ENCODE measurements at places on chromosomes 6 and 20. TPM values are rescaled to one million over a fixed set of nuclear protein-coding genes. Genes with fewer than 3 reads are reported as not detected.

The GPLD1 gene
- 0.36 TPM for total RNA-seq

The PRDM13 gene
- total RNA-seq = not detected

The NOX3 gene
- total RNA-seq = not detected

The MACROD2 gene
- 0.46 TPM for total RNA-seq

The TCP11 gene
- not detected for total RNA-seq

The TRPC4AP gene
- total RNA-seq = 48.6 TPM

The TAGAP gene
- not detected for total RNA-seq

The ANKRD66 gene
- not detected for total RNA-seq

DNA sequence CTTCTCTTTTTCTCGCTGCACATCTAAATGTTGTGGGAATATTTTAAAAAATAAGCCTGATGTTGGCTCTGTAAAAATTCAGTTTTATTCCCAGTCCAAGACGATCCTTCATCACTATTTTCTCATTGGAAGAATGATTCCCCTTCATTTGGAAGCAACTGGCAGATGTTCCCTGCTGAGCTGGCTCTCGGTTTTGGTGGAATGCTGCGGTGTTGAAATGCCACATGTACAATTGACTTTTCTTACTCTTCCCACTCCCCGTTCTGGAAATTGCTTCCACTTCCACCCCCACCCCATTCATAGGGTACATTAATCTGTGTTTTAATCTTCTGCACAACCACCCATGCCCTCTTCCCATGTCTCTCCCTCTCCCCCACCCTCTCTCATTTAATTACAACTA, 496.3 kb upstream of the MAP3K7 start:
- no peak for DNase-seq

DNA sequence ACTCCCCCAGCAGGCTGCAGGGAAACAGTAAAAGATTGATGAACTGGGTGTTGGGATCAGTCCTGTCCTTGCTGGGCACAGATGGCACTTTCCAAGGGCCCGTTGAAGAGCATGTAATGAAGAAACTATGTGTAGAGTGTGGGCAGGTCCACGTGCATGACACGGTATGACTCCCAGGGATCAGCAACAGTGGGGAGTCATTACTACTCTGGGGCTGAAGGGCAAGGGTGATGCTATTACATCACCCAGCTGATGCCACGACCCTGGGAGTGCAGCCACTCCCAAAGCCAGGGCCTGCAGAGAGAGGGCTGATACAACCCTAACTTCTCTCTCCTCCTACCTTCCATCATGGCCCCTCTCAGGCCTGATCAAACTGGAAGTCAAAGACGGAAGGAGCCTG, 20.1 kb downstream of the KCNK17 start:
- DNase-seq = no peak

- DNase-seq = peak; percentile 35
These were observed 84.3 kb downstream of the ZHX3 start for GRCh38 chr20:41232973-41233926.

- DNase-seq = no peak
These were observed 191.0 kb downstream of the ZDHHC14 start for GRCh38 chr6:157571950-157572349.

DNA sequence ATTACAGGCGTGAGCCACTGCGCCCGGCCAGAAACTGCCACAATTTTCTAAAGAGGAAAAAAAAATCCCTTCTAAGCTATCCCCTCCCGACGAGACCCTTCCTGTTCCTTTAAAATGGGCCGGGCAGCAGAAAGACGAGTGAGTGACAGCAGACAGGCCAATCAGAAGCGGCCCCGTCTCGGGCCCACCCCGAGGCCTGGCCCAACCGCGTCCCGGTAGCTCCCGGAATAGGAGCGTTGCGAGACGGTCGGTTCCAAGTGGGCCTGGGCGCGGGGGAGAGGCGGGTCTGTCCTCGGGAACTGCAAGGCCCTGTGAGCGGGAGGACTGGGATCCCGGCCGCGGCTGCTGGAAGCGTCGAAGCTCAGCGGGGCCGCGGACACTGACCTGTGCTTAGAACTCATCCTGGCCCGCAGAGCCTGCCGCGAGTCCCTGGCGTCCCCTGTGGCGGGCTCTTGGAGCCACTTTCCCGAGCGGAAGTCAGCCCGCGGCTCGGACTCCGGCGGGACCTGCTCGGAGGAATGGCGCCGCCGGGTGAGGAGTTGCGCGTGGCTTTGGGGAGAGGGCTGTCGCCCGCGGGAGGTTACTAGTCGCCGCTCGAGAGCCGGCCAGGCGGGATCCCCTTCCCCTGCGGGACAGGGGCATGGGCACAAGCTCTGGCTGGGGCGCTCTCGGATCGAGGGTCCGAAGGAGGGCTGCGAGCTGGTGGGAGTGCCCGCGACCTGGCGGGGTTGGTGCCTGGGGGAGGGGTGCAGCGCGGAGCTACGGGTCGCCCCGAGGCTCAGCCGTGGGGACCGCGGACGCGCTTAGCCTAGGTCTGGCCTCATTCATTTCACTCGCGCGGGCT, at the start of the genes MROH8 and RPN2:
Gene MROH8, minus strand, starts transcription at position 710 of the 844 bp plus-strand sequence.
Gene RPN2, plus strand, starts transcription at position 492 of the 844 bp plus-strand sequence. Its CDS starts 27 bp downstream, at position 519.
- DNase-seq = peak; percentile 96

DNA sequence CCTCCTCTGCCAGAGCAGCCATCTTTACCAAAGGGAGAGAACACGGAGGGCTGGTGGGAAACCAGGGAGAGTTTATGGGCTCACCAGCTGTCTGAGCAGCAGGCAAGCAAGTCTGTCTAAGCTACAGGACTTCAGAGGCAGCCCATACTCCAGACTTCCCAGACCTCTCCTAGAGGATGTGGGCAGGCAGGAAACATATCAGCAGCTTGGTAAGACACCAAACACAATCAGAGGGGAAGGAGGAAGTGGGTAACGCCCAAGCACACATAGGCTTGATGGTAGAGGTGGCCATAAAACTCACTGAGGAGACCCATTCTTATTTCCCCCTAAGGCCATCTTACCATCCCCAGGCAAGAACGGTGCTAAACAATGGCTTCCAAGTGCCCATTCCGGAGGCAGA, 143.1 kb upstream of the ARID1B start:
- no peak for DNase-seq

- no peak for DNase-seq
These were observed 17.4 kb upstream of the LSM14B start for GRCh38 chr20:62104791-62105345.

GRCh38 chr20:51525241-51526105, 17.0 kb downstream of the NFATC2 start:
- no peak for DNase-seq

DNA sequence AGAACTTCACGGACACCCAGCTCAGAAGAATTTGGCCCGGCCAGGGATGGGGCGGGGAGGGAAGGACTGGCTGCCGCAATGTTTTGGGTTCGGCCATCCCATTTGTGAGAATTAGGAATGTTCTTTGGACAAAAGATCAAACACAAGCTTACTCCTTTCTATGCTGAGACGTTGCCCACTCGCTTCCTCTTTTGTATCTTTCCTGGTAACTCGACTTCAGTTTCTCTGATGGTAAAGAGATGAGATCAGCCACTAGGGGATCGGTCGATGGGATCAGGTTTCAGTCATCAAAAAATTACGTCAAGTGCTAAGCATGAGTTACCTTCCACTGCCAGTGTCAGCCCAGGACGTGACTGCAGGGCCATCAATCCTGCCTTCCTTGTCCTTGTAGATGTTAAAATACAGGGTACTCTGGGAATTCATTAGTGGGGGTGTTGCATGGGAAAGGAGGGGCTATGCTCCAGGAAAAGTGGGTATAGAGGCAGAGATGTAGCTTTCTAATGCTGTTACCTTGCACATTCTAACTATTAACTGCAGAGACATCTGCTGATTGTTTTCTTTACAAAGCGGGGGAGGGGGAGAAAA, 190.2 kb downstream of the TSHZ2 start:
- peak; percentile 48 for DNase-seq

DNA sequence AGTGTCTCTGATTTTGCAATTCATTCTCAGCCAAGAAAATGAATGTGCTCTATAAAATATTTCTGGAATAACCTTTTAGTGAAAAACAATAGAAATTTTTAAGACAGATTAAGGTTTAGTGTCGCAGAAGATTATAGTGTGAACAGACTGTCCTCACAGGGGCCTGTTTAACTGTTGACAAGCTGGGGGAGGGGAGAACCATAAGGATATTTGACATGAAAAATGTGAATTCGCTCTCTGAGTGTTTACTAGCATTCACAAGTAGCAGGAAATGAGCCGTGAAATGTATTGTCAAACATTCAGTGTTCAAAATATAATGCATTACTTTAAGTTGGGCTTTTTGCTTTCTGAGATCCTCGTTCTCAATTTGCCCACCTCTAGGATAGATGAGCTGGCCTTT, 134.8 kb upstream of the TSHZ2 start:
- DNase-seq = no peak

DNA sequence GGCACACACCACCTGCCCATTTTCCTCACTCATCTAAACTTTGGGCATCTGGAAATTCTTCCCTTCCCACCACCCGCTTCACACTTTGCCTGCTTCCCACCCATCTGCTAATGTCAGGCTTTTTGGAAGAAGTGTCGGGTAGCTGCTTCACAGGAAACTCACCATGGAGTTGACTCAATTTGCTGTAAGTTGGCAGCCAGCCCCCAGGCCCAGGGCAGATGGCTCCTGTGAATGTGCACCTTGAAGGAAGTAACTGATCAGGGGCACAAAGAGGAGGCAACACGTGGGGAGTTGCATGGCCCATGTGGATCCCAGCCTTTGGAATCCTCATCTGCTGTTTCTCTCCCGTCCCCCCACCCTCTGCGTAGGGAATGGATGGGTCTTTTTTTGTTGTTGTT, 87.3 kb downstream of the PPP1R14C start:
- no peak for DNase-seq

DNA sequence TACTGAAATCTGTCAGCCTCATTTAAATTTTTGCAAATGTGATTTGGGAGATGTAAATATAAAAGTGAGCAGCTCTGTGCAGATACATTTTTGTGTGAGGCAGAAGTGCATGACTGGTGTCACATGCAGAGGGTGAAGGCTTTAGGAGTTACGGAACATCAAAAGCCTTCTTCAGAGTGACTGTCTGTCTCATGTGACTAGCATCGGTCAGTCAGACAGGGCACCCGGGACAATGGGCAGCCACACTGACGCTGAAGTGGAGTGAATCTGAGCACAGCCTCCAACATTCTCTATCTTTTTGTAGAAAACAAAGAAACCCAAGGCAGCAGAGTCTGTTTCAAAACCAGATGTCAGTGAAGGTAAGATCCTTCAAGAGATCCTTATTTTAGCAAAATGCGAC, 7.9 kb upstream of the FAM209A start:
- DNase-seq = no peak

DNA sequence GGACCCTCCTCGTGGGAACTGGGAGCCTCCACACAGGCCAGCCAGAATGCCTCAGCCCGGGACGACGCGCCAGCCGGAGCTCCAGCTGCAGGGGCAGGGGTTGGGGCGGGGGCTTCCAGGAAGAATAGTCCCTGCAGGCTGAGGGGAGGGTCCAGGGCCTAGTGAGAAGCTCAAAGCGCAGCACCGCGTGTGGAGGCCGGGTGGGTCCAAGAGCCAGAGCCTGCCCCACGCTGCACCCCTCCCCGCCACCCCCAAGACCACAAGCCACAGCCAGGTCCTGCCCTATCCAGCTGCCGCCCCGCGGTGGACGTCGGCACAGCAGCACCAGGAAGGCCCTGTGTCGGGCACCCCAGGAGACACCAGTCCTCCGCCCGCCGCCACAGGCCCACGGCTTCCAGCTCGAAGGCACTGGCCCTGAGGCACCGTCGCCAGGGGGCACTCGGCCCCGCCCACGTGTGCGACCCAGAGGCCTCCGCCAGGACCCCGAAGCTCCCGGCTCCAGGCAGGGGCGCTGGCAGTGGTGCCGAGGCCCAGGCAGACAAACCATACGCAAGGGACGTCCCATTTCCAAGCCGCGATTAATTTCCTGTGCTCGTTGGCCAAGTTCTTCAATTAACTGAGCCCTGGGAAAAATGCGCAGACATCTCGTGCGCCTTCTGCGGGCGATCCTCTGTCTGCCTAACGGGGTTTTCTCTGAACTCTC, 19.5 kb downstream of the KCNQ2 start:
- DNase-seq = no peak

GRCh38 chr6:161549977-161550655, 276.3 kb upstream of the AGPAT4 start:
- peak; percentile 21 for DNase-seq

GRCh38 chr20:48603819-48604405, 223.9 kb downstream of the PREX1 start:
- DNase-seq = no peak

DNA sequence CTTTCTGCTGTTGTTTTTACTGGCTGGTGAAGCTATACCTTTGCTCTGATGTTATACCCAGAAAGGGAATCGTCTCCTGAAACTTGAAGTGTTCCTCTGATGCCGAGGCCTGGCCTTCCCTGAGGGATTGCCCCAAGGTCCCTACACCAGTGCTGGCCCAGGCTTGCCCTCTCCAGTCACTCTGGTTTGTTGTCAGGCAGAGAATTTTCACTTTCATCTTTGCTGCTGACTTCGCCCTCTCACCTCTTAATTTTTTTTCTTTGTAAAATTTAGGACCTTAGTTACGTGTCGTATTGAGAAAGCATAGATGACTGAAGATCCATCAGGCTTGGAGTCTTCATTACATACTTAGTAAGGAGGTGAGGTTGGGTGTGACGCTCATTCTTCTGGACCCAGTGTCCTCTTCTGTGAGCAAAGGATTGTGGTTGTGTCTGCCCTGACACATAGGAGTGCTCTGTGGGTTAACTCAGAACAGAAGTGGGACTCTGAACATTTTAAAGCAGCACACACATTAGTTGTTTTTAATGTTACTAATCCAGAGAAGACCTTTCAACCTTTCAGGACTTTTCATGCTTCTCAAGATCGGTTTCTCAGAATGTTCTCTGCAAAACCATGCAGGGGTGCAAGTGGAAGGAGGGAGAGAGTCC, 45.4 kb downstream of the TULP4 start:
- DNase-seq = no peak

DNA sequence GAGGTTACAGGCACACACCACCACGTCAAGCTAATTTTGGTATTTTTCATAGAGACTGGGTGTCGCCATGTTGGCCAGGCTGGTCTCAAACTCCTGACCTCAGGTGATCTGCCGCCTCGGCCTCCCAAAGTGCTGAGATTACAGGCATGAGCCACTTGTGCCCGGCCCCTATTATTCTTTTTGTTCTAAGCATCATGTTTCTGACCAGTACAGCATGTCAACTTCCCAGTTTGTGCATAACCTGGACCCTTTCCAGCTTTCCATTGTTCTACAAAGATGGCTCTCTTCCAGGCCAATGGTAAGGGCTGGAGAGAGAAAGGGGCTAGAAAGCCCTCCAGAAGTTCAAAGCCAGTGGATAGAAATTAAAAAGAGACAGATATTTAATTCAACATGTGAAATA, 91.3 kb upstream of the TNFAIP3 start:
- DNase-seq = no peak

GRCh38 chr6:29938746-29939508, 3.4 kb upstream of the HLA-A start:
- DNase-seq = no peak

GRCh38 chr6:36649701-36650484, 28.6 kb upstream of the CDKN1A start:
- DNase-seq = no peak

Measured in A172 (cell line).